Stimulated activated naive CD8-positive, alpha-beta T cell treated with anti-CD3 and anti-CD28 coated beads, Interleukin-15, Interleukin-2, amounts not matched to agents 100 U/mL and 50 U/mL, for 24 hours (primary cell): ENCODE measurements at places on chromosomes 3 and 15.

DNA sequence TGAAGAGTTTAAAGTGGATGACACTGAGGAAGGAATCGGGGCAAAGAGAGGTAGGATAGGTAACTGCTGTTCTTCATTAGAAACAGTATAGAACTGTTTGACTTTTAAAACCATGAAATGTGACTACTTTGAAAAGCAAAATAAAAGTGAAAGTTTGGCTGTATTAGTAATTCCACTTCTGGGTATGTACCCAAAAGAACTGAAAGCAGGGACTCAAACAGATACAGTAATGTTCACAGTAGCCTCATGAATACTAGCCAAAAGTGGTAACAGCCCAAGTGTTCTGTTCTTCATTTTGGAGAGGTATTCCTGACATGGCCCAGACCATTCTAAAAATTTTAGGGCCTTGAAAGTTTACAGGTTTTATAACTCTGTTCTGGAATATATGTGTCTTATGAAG lies 1055.4 kb downstream of the TBL1XR1 start:
- DNase-seq: no peak

- DNase-seq: no peak
These were observed 47.0 kb upstream of the USP3 start for GRCh38 chr15:63457379-63457778.

DNA sequence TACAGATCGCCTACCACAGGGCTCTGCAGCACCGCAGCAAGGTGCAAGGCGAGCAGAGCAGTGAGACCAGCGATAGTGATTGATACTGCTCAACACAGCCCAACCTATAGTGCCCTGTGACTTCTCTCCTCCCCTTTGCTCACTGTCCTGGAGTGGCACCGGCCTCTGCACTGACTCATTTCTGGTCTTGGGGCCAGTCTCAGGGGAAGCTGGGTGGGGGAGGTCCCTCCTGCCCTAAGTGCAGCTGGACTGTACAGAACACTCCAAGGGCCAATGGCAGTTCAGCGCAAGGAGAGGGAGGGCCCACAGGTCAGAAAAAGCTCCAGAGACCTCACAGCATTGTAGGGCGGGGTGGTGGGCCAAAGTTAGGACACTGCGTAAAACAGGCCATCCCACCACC lies 2.5 kb upstream of the OGG1 start:
- DNase-seq: no peak

DNA sequence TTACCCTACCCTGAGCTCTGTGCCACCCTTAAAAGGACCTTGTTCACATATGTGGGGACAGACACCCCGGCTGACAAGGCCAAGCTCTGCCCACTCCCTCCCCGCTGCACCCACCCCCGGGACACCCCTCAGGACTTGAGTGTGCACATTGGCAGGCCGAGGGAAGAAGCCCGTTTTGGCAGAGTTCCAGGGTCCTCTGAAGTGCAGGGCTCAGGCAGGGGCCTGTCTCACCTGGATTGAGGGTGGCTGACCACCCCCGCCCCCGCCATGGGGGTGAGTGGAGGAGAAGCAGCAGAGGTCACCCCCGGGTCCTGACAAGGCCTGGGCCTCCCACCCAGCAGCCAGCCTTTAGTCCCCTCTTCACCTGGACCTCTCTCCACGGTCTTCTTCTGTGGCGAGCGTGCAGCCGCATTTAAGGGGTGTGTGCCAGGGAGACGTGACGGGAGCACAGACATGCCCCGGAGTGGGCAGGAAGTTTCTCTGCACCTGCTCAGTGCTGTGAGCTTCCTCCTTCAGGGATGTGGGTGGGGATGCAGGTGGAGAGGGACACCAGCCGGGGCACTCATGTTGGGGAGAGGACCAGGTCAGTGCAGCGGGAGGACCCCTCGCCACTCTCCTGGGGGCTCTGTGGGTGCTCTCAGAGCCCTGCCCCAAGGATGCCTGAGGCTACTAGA lies 50.7 kb downstream of the LINGO1 start:
- DNase-seq: no peak

DNA sequence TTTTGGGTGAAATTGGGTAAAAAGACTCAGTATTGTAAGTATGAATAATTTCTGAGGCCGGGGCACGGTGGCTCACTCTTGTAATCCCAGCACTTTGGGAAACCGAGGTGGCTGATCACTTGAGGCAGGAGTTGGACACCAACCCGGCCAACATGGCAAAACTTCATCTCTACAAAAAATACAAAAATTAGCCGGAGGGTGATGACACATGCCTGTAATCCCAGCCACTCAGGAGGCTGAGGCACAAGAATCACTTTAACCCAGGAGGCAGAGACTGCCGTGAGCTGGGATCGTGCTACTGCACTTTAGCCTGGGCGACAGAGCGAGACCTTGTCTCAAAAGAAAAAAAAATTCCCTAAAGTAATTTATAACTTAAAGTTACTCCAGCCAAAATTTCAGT lies 162.2 kb downstream of the APBA2 start:
- no peak for DNase-seq

DNA sequence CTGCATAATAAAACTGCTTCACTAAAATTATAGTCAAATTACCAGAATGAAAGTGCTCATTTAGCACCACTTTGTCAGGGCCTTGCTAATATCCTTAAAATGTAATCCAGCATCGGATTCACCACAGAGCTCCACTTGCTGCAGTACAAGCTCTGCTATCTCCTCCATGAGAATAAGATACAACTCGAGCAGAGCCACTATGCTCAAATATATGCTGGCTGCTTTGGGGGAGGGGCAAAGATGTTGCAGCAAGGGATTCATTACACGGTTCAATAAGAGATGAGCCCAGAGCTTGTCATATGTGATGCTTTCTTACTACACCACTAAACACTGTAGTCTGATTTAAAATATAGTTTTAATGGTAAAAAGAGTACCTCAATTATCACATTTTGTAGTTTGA lies 72.2 kb downstream of the DLG1 start:
- no peak for DNase-seq
